ENCODE measurements at places on chromosomes 3 and 15.

DNA sequence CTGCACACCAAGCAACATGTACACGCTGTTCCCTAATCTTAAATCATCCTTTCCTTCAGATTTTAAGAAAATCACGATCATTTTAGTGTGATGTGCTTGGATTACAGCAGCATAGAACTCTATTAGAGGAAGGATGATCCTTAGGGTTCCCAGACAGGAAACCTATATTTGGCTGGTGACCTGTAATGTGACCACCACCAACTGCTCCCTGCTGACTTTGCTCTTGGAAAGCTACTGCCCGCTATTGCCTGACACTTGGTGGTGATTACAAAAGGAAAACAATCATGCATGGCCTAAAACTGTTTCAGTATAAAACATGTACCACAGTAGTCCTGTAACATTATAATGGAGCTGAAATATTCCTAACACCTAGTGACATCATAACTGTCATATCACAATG is 27.2 kb upstream of the LMOD3 start:
- no peak for ATAC-seq
- H3K27ac ChIP-seq = no peak overlapping the region
- H3K4me1 ChIP-seq = no peaks in the 10 kb centered on the region
- H3K27me3 ChIP-seq = no peaks in the 10 kb centered on the region
- H3K36me3 ChIP-seq = no peaks in the 10 kb centered on the region
- no peak overlapping the region for H3K4me3 ChIP-seq

GRCh38 chr3:196793246-196793645 is 53.6 kb downstream of the PAK2 start:
- H3K27me3 ChIP-seq = no peaks in the 10 kb centered on the region
- H3K4me3 ChIP-seq = no peak overlapping the region
- no peak overlapping the region for H3K27ac ChIP-seq
- peaks cover 3% of the 10 kb centered on the region for H3K4me1 ChIP-seq

- H3K27ac ChIP-seq = peak overlapping the region; percentile 90
- ATAC-seq = peak; percentile 100
- H3K36me3 ChIP-seq = peaks cover 5% of the 10 kb centered on the region
- peak overlapping the region; percentile 65 for H3K4me3 ChIP-seq
These were observed 29.7 kb downstream of the ALG1L2 start for GRCh38 chr3:130111185-130111864.

- no peaks in the 10 kb centered on the region for H3K36me3 ChIP-seq
- no peaks in the 10 kb centered on the region for H3K4me1 ChIP-seq
- no peak for ATAC-seq
- H3K4me3 ChIP-seq = no peak overlapping the region
These were observed 52.6 kb upstream of the DUT start for GRCh38 chr15:48278666-48279065.

GRCh38 chr3:193845144-193845543 is 252.1 kb downstream of the OPA1 start:
- H3K27ac ChIP-seq = no peak overlapping the region
- H3K27me3 ChIP-seq = no peaks in the 10 kb centered on the region
- ATAC-seq = no peak
- H3K4me1 ChIP-seq = no peaks in the 10 kb centered on the region
- no peaks in the 10 kb centered on the region for H3K36me3 ChIP-seq

DNA sequence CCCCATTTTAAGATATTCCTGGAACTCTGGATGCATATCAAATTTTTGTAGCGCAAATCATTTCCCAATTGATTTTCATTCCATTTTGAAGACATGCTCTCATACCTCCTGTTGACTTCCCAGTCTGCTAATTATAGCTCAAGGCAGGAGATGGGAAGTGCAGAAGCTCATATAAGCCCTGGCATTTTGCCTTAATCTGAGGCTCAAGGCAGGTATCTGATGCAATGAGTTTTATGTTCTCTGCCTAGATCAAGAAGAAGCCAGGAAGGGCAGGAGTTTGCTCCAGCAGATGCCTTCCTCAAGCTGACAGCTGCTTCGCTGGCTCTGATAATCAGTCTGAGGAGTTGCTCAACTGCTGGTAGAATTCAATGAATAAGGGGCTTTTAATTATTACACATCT is 65.6 kb upstream of the NEDD4 start:
- ATAC-seq = no peak
- no peak overlapping the region for H3K4me3 ChIP-seq
- H3K36me3 ChIP-seq = no peaks in the 10 kb centered on the region
- H3K27ac ChIP-seq = no peak overlapping the region
- H3K27me3 ChIP-seq = no peaks in the 10 kb centered on the region
- no peaks in the 10 kb centered on the region for H3K4me1 ChIP-seq

GRCh38 chr3:18302517-18302916 is 122.6 kb downstream of the SATB1 start:
- H3K36me3 ChIP-seq = no peaks in the 10 kb centered on the region
- no peak for ATAC-seq
- no peaks in the 10 kb centered on the region for H3K27me3 ChIP-seq
- no peaks in the 10 kb centered on the region for H3K4me1 ChIP-seq
- no peak overlapping the region for H3K27ac ChIP-seq

GRCh38 chr3:96331341-96331740 is 483.1 kb upstream of the EPHA6 start:
- no peak for ATAC-seq
- no peak overlapping the region for H3K4me3 ChIP-seq
- no peak overlapping the region for H3K27ac ChIP-seq
- H3K27me3 ChIP-seq = no peaks in the 10 kb centered on the region
- H3K4me1 ChIP-seq = no peaks in the 10 kb centered on the region

DNA sequence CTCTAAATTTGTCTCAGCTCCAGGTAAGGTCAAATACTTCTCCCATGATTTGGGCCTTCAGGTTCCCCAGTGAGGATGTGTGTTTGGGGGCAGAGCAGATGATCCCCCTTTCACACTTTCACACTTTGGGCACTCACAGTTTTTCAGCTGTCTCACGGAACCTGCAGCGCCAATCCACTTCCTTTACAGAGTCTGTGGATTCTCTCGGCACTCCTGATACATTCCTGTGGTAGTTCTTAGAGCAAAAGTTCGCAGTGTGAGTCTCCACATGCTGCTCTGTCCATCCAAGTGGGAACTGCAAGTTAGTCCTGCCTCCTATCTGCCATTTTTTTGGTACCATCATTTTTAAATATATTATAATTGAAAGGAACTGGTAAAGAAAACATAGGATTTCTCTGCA is 20.2 kb upstream of the CPOX start:
- no peaks in the 10 kb centered on the region for H3K4me1 ChIP-seq
- no peaks in the 10 kb centered on the region for H3K36me3 ChIP-seq
- no peak overlapping the region for H3K4me3 ChIP-seq

DNA sequence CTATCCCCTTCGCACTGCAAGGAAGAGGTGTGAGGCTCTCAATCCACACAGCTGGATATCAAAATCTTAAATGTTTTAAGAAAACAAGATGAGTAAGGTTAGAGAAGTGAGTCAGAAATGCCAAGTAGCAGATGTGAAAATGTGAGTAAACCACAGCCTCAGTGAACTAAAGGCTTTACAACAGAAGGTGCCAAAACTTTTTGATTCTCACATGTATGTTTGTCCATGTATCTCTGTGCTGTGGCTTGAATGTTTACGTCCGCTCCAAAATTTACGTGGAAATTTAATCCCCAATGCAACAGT is 126.8 kb upstream of the PFN2 start:
- no peaks in the 10 kb centered on the region for H3K4me1 ChIP-seq
- no peak for ATAC-seq
- H3K27me3 ChIP-seq = no peaks in the 10 kb centered on the region
- no peak overlapping the region for H3K4me3 ChIP-seq

GRCh38 chr3:144840866-144841265 is 869.2 kb downstream of the DIPK2A start:
- H3K4me3 ChIP-seq = no peak overlapping the region
- H3K4me1 ChIP-seq = no peaks in the 10 kb centered on the region
- H3K27me3 ChIP-seq = no peaks in the 10 kb centered on the region
- no peak overlapping the region for H3K27ac ChIP-seq
- no peak for ATAC-seq

GRCh38 chr3:121467085-121467484 is 78.7 kb downstream of the POLQ start:
- no peak overlapping the region for H3K27ac ChIP-seq

DNA sequence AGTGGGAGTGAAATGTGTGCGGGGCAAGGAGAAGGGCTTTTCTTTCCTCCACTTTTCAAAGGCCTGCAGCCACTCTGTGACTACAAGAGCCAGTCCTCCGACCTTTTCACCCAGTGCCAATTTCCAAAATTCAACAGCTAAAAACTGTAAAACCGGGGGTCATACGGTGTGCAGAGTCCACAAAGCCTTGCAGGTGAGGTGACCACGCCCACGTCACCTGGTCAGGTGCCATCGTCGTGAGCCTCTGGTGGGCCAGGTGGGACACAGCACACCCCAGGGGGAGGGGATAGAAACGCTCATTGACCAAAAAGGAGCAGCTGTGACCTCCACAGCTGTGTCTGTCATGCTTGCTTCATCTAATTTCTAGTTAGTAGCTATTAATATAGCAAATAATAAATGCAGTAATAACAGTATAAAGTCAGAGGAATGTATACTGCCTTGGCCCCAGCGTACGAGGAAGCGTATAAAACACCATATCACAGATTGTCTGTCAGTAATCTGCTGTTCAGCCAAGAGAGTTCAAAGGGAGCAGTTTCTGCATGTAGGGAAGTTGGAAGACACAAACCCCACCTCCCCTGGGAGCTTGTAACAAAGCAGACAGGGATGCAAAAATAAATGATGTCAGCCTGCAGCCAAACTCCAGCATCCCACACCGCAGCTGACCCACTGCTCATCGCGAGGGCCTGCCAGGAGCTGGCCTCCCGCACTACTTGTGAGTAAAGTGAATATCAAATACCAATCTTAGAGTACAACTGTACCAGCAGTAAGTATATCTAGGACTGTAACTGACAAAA is 86.7 kb downstream of the VGLL4 start:
- ATAC-seq = peak; percentile 16
- H3K4me1 ChIP-seq = peaks cover 95% of the 10 kb centered on the region
- H3K27me3 ChIP-seq = no peaks in the 10 kb centered on the region
- peak overlapping the region; percentile 1 for H3K27ac ChIP-seq
- no peaks in the 10 kb centered on the region for H3K36me3 ChIP-seq
- H3K4me3 ChIP-seq = no peak overlapping the region

DNA sequence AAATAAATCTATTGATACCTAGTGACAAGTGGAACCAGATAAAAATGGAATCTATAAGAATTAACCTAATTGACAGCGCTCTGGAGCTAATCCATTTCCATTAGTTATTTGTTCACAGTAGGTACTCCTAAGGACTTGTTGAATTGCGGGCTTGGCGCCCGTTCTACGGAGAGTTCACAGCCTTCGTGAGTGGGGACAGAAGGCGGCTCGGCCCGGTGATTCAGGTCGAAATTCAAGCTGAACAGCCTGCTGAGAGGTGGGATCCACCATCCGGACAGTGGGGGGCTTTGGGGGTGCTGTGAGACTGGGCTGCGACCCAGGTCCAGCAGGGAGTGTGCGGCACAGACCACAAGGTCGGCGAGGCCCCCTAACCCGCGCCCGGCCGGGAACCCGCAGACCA is 779 bp upstream of the CTNNB1 start:
- H3K4me3 ChIP-seq = peak overlapping the region; percentile 54
- H3K36me3 ChIP-seq = no peaks in the 10 kb centered on the region
- H3K27ac ChIP-seq = peak overlapping the region; percentile 97
- peaks cover 5% of the 10 kb centered on the region for H3K4me1 ChIP-seq

DNA sequence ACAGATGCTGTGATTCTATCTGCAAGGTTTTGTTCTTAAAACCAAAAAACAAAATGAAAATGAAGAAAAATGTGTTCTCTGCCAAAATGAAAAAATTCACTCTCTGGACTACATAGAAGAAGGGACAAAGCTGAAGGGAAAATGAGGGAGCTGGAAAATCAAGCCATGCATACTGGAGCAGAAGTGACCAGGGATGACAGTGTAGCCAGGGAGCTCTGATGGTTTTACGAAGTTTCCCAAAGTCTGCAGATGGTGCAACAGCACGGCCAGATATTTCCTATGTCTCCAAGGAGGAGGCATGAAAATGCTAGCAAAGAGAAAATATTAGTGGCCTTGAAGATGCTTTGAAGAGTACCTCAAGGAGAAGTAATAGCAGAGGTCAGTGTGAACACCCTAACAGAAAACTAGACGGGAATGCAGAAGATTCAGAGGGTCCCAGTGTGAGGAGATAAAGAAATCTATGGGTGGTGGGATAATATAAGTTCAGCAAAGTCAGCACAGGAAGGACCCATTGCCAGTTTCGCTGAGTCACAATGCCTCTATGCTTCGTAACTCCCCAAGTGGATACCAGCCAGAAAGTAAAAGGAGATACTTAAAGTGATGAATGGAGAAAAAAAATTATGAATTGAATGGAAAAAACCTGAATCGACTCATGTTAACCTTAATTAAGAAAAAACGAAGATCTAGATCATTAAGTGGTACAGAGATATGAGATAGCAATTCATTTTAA is 39.0 kb upstream of the POMGNT2 start:
- H3K4me3 ChIP-seq = no peak overlapping the region
- no peaks in the 10 kb centered on the region for H3K36me3 ChIP-seq
- no peaks in the 10 kb centered on the region for H3K4me1 ChIP-seq
- ATAC-seq = no peak
- H3K27me3 ChIP-seq = no peaks in the 10 kb centered on the region
- H3K27ac ChIP-seq = no peak overlapping the region
